ENCODE measurements at places on chromosomes 6 and 20.
A peak's percentile ranks its signal among the peaks of the same experiment; 100 is the strongest.

DNA sequence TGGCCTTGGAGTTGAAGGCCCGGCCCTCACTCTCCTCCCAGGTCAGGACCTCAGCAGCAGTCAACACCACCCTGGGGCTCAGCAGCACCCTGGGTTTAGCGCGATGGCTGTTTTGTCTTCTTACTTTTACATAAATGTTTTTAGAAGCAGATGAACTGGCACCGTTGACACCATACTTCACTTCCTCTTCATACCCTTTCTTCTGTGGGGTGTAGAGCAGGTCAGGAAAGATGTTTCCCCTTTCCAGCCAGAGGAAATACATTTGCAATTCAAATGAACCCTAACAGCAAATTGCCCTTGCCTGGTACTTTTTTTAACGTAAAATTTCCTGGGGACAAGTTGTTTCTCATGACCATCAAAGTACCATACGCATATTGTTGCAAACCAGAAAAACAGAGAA is 54.7 kb upstream of the SNX9 start:
- DNase-seq: no peak

DNA sequence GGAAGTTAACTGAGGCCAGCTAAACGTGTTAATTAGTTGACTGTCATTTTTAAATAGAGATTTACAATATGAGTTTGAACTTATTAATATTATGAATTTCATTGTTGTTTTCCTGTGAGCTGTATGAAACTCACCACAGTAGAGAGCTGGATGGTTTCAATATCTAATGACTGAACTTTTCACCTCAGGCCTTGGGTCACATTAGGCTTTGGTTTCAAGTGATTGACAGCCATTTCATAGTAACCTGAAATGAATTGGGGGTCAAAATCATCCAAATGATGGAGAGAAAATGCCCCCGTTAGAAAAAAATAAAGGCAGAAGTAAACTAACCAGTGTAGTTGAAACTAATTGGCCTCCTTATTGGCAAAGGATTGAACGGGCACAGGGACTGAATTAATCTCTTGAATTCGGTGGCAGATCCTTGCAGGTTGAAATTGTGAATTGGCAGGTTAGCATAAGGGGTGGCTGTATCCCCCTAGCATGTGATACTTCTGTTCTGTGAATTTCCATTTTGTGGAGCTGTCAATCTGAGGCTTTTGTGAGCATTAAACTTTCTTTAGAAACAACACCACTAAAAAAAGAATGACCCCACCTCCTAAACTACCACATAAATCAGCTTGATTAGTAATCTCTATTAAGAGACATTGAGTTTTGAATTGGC is 155.1 kb upstream of the MMS22L start:
- no peak for DNase-seq

DNA sequence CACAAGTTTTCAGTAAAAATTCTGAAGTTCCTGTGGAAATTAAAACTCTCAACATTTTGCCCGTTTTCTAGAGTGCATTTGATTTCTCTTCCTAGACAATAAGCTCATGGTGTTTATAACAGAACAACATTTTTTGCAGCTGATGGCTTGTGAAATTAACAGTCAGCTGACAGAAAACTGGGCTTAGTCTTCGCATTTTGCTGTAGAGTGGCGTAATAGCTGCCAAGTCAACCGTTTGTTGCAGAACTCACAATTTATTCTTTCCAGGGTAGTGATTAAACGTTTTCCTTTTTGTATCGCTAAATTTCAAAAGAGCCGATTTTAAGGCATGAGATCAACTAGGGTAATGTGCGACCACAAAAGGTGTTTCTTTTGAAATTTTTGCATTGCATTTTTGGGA is 1.4 kb downstream of the SPO11 start:
- peak; percentile 80 for DNase-seq

DNA sequence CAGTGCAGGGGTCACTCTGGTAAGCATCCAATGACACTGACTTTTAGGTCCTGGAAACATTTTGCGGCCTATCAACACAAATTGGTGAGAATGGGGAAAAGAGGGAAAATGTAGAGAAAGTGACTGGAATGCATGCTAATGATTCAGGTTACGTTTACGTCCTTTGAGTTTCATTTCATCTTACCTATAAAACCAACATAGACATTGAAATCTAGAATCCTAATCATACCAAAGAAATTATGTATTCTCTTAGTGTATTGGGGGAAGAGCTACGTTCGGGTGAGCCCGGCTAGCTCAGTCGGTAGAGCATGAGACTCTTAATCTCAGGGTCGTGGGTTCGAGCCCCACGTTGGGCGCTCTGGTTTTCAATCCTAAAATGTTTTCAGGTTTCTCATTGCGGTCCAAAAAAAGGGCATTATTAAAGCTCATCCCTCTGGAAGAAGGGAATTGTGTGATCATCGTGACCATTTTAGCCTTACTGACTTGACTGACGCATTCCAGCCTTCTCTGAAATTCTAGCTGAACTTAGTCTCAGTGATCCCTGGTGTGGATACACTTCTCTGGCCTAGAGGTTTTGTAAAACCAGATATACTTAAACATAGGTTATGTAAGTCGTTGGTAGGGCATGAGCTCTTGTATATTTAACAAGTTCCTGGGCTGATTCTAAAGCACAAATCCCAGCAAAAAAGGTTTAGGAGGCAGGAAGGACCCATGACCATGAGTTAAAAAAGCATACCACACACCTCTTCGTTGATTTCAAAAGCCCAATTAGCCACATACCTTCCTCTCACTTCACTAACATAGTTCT is 18.3 kb downstream of the HMGN4 start:
- DNase-seq: peak; percentile 99

GRCh38 chr20:2748551-2749342 is 51.7 kb downstream of the CPXM1 start:
- DNase-seq: no peak

- no peak for DNase-seq
Measured at GRCh38 chr6:104017410-104018381, 842.0 kb downstream of the HACE1 start.

GRCh38 chr6:97958134-97958533 is 675.1 kb upstream of the MMS22L start:
- peak; percentile 41 for DNase-seq

- no peak for DNase-seq
Measured at GRCh38 chr20:24961384-24962181, 12.5 kb downstream of the CST7 start.

GRCh38 chr6:139129284-139129683 is 5.6 kb upstream of the HECA start:
- DNase-seq: no peak

DNA sequence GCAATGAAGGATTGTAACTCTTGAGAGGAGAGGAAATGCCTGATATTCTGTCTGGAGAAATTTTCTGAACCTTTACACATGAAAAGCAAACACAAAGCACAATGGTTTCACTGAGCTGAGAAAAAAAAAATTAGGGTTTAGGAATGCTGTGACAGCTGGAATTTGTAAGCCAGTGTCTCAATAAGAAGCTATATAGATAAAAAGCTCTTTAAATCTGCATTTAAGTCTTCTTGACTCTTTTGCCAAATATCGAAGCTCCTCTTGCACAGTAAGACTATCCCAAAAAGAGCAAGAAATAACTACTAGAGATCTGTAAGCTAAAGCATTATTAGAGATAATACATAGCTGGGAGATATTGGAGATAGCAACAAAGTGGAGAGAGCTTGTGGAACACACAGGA is 1334.0 kb upstream of the CITED2 start:
- DNase-seq: peak; percentile 0

DNA sequence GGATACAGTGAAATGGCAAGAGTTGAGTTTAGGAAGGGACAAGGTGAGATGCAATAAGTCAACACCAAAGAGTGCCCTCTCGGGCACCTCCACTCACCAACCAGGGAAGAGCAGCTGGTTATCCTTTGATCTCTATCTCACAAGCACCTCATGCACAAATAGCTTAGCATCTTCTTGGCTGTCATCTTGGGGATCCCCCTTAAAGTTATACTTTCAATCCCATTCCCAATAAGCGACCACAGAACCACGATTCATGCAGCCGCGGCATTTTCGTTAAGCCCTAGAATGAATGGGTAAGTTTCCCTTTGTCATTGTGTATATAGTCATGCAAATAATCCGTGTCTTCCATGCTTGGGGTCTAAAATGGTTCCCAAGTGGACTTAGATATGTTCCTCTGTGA is 73.5 kb downstream of the ADTRP start:
- DNase-seq: no peak

DNA sequence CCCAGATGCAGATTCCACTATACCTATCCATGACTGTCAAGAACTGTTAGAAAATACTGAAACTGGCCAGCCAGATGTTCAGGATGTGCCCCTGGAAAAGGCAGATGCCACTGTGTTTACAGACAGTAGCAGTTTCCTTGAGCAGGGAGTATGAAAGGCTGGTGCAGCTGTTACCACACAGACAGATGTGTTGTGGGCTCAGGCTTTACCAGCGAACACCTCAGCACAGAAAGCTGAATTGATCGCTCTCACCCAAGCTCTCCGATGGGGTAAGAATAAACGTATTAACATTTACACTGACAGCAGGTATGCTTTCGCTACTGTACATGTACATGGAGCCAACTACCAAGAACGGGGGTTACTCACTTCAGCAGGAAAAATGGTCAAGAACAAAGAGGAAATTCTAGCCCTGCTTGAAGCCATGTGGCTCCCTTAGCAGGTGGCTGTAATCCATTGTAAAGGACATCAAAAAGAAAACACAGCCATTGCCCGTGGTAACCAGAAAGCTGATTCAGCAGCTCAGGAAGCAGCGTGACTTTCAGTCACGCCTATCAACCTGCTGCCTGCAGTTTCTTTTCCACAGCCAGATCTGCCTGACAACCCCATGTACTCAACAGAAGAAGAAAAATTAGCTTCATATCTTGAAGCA is 459.7 kb upstream of the HTR1E start:
- no peak for DNase-seq

- peak; percentile 73 for DNase-seq
Measured at GRCh38 chr20:38165089-38165965, at the start of gene TGM2. TGM2 (minus strand) TSS chr20:38165270; CDS start chr20:38165198, 72 bp downstream.

GRCh38 chr6:144840619-144841018 is 555.5 kb downstream of the UTRN start:
- no peak for DNase-seq

DNA sequence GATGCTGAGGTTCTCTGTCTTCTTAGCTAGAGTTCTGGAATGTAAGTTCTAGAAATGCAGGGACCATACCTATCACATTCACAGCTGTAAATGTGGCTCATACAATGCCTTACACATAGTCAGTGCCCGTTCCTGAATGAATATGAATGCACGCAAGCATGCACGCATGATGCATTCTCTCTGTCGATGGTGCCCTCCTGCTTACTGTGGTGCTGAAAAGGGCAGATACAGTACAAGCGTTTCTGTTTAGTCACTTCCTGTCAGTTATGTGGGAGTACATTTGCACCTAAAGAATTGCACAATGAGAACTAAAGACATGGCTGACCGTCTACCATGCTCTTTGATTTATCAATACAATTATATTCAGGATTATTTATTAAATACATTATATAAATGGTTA is 152.2 kb upstream of the SOX4 start:
- DNase-seq: no peak

- no peak for DNase-seq
Measured at GRCh38 chr6:81938991-81939732, 186.7 kb upstream of the TENT5A start.

- DNase-seq: peak; percentile 7
Measured at GRCh38 chr20:44253528-44253927, 6.4 kb downstream of the GDAP1L1 start.

- no peak for DNase-seq
Measured at GRCh38 chr20:3901028-3901705, 12.0 kb downstream of the PANK2 start.

DNA sequence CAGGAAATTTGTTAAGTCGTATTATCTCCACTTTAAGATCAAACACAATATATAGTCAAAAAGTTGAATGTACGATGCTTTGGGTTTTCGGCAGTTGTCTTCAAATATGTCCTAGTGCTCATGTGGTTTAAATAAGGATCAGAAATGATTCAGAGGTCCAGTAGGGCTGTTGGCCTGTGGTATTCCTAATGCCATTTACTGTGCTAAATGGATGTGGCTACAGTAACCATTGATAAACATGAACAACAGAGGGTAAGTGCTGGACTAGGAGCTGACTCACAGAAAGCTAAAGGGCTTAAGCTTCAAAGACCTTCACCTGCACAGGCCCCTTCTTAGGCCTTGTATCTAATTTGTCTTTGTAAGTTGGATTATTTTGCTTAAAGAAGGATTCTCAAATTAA is 80.5 kb upstream of the TPD52L1 start:
- no peak for DNase-seq

DNA sequence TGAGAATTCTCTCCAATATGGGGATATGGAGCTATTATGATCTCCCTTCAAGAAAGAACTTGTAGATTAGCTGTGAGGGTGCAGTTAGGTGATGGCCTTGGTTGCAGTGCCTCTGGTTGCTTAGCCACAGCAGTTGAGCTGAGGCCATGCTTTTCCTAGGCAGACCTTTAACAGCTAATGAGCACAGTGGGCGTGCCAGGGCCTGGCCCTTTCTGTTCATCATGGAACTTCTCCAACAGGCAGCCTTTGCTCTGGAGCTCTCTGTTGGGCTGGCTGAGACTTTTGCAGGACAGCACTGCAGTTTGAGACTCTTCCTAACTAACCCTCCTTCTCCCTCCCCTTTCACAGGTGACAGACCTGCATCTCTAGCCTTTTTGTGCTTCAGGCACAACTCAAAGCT is 39.7 kb upstream of the TMEM170B start:
- peak; percentile 23 for DNase-seq

DNA sequence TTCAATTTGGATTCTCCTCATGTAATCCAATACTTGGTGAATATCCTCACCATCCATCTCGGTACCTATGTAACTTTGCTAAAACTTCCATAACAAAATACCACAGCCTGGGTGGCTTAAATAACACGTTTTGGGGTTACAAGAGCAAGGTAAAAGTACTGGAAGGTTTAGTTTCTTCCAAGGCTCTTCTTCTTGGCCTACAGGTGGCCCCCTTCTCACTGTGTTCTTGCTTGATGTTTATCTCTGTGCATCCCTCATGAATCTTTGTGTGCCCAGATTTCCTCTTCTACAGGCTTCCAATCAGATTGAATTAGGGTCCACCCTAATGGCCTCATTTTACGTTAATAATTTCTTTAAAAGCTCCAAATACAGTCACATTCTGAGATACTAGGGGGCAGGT is 163.3 kb upstream of the HCRTR2 start:
- no peak for DNase-seq

DNA sequence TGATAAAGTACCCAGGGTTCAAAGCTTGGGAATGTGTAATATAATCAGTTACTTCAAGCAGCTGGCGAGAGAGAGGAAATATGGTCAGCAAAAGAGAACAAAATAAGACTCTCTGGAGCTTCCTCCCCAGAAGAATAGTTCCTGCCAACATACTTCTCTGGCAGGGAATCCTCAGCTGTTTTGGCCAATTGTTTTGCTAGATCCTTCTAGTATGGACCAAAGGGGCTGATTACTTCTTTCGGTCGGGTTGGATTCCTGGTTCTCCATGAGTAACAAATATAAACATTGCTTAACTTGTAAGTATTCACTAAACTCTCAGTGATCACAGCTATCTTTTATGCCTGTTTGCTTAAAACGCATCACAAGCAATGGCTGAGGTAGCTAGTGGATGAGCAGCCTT is 31.4 kb upstream of the FBXO9 start:
- no peak for DNase-seq

DNA sequence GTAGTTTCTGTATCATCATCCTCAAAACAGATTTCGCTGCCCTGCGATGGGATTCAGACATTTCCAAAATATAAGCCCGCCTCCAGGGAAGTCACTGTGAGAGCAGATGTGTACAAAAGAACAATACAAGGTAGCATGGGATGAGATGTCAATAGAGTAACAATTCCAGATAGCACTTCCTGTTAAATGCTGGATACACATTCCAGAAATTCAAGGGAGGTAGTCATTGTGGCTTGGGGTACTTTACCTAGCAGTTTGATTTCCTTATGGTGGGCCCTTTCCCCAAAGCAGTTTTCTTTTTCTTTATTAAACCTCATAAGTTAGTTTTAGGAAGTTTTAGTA is 2.5 kb downstream of the RNF217 start:
- no peak for DNase-seq
